ENCODE measurements at places on chromosomes 6 and 20.

DNA sequence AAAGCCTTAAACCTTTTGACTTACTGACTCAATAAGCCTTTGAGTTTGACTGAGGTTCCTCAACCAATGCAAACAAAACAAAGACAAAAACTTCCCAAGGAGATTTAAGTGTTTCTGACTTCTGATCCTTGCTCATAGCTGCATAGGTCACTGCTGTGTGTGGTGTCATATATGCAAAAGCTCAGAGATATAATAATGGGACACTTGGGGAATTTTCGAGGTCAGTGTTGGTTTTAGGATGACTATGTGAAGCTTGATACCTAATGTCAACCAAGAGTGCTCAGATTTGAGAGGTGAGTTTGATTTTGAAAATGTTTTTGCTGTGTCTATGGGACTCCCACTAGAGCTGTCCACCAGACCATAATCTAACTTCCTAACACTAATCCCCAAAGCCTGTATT is 26.2 kb downstream of the ZKSCAN8 start:
- no peak for DNase-seq

GRCh38 chr20:53411891-53412290 is 181.7 kb downstream of the ZNF217 start:
- DNase-seq = no peak

- DNase-seq = no peak
Observed at GRCh38 chr6:150466196-150466595, 97.4 kb downstream of the IYD start.

DNA sequence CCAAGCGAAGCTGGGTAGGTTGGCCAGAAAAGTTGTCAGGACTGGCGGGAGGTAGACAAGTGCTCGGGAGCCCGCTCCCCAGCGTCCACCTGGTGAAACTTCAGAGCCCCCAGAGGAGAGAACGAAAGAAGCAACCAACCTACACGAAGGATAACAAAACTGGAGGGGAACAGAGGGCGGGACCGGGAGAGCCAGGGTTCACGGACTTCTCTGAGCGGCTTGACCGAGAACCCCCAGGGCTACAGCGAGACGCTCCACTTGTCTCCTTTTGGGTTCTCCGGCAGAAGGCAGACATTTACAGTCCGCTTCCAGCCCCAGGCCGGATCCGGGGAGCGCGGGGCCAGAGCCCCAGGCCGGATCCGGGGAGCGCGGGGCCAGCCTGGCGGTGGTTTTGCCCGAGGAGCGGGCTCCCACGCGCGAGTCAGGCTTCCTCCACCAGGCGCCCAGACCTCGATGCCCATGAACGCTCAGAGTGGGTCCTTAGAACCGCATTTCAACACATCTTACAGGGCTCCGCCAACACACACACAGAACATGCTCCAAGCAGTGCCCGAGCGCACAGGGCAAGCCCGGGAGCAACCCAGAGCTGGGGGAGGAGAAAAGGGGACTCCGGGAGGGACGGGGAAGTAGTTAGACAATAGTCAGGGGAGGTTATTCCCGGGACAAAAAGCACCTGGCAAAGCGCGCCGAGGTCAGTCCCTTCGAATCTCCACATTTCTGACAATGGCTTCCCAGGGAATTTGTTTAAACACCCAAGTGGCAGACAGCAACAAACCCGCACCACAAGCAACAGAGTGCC is 1.1 kb downstream of the PTPRK start:
- DNase-seq = no peak

GRCh38 chr6:10320291-10320690 is 94.6 kb downstream of the TFAP2A start:
- no peak for DNase-seq
